ENCODE measurements at places on chromosomes 13 and 19.

GRCh38 chr13:45219123-45219891 is 18.5 kb upstream of the KCTD4 start:
- no peak for DNase-seq

DNA sequence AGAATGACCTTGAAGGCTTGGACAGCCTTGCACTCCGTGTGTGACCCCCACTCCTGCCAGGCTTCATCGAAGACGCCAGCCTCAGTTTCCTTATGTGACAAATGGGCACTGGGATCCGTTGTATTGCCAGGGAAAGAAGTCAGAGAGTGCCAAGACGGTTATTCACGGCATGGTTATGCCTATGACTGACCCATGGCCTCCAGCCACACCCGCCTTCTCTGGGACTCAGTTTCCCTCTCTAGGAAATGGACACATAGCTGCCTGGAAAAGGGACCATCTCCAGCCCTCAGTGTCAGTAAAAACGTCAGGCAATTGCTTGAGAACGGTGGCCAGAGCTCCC is 915 bp upstream of the UBE2S start:
- no peak for DNase-seq

DNA sequence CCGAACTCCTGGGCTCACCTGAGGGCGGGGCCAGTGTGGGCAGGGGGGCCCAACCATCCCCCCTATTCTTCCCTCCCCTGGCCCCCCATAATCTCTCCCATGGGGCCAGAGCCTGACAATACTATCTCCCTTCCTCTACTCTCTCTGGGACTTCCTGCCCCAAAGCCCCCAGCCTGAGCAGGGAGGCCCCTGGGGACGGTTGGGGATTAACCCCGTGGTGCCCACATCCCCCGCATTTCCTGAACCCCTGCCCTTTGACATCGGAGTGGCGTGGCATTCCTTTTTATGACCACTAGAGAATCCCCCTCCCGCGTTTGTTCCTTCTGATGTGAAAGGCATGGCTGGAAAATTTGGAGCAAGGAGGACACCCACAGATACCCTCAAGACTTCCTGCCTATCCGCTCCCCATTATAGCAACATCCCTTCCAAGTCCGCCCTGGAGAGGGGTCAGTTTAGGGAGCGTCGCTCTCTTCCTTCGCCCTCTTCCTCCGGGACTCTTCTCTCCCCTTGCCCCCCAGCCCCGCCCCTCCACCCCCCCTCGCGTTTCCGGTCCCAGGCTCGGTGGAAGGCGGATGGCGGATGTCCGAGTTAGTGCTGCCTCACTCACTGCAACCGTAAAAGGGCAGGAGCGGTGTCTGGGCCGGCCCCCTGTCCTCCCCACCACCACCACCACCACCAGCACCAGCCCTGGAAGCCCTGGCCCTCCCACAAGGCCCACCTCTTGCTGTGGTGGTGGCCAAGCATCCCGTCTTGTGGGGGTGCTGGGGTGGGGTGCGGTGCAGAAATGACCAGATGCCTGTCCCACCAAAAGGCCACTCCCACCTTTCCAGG is 1.8 kb downstream of the VASP start:
- DNase-seq: peak; percentile 46

- DNase-seq: no peak
These were observed 1210.2 kb upstream of the ATXN8OS start for GRCh38 chr13:68897331-68897928.

DNA sequence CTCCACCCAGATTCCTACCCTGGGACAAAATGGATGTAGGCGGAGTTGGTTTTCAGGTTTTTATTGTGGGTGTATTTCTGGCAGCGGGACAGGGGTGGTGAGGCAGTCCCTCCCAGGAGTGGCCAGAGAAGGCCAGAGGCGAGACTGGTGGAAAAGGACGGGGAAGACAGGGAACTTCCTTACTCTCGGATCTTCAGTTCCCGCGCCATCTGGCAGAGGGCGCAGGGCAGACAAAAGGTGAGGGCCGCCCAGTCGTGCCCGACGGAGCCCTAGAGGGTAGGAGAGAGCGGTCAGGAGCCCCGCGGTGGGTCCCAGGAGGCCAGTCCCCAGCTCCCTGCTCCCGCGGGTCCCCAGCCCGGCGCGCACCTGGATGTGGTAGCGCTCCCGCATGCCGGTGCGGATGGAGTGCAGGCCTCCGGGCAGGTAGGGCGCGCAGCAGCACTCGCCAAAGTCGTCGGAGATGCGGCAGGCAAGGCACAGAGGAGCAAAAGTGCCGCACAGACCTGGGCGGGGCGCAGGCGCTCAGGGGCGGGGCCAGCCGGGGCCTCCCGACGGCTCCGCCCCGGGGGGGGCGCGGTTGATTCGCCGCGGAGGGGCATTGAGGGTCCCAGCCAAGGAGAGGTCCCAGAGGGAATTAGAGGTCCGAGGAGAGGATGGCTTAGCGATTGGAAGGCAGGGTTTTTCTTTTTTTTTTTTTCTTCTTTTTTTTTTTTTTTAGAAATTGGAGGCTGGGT is 3.0 kb downstream of the CNFN start:
- DNase-seq: peak; percentile 80

DNA sequence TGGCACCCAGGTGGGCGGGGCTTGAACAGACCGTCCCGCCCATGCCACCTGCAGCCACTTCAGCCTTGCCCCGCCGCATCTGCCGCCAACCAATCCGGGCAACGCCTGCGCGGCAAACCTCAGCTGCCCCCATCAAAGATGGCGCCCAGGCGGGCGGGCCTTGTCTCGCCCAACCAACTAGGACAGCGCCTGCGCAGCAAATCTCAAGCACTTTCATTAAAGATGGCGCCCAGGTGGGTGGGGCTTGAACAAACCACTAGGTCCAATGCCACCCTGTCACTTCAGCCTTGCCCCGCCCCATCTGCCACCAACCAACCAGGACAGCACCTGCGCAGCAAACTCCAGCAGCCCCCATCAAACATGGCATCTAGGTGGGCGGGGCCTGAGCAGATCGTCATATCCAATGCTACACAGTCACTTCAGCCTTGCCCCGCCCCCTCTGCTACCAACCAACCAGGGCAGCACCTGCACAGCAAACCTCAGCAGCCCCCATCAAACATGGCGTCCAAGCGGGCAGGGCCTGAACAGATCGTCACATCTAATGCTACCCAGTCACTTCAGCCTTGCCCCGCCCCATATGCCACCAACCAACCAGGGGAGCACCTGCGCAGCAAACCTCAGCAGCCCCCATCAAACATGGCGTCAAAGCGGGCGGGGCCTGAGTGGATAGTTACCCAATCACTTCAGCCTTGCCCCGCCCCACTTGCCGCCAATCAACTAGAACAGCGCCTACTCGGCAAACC is 1.4 kb downstream of the PEG3 start:
- peak; percentile 92 for DNase-seq

DNA sequence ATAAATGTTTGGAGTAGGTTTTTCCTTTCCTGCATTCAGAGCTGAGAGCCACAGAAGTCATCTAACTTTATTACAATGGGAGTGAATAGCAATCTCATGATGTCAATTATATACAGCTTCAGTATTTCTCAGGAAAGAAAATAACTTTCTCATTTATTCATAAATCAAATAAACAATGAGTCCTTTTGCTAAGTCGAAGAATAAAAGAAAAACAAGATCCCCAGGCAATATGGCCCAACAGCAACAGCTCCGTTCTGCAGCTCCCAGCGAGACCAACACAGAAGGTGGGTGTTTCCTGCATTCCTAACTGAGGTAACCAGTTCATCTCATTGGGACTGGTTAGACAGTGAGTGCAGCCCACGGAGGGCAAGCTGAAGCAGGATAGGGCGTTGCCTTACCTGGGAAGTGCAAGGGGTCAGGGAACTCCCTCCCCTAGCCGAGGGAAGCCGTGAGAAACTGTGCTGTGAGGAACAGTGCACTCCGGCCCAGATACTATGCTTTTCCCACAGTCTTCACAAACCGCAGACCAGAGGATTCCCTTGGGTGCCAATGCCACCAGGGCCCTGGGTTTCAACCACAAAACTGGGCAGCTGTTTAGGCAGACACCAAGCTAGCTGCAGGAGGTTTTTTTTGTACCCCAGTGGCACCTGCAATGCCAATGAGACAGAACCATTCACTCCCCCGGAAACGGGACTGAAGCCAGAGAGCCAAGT is 128.2 kb downstream of the SLITRK1 start:
- DNase-seq: no peak

DNA sequence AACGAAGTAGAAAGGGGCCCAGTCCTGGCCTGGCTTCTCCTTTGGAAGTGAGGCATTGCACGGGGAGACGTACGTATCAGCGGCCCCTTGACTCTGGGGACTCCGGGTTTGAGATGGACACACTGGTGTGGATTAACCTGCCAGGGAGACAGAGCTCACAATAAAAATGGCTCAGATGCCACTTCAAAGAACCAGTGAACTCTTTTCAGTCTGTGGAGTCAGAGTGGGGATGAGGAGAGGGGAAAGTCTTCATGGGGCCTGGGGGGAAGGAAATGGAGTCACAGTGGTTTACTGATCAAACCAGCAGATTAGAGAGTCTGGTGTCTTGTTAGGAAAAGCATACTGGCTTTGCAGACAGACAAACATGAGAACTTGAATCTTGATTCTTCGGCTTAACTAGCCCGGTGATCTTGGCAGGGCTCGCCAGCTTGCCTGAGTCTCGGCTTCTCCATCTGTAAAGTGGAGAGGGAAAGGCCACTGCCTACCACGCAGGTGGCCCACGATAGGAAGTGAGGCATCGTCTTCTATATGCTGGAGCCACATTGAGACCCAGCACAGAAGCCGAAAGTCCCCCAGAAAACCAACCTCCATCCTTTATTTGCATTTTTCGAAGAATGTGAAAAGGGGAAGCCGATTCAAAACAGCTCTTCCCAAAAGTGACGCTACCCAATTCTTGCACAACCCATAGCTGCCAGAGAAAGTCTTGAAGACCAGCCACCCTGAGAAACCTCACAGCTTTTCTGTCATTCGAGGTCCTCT is at the start of gene FFAR1:
Gene FFAR1 (plus strand): TSS at position 732 of the 759 bp plus-strand sequence. CDS start 3,650 bp downstream, outside the sequence.
- DNase-seq: no peak

GRCh38 chr19:16002406-16003384 is 53.9 kb downstream of the OR10H4 start:
- DNase-seq: no peak

- DNase-seq: peak; percentile 82
These were observed 79.3 kb downstream of the KDM4B start for GRCh38 chr19:5048091-5048726.

DNA sequence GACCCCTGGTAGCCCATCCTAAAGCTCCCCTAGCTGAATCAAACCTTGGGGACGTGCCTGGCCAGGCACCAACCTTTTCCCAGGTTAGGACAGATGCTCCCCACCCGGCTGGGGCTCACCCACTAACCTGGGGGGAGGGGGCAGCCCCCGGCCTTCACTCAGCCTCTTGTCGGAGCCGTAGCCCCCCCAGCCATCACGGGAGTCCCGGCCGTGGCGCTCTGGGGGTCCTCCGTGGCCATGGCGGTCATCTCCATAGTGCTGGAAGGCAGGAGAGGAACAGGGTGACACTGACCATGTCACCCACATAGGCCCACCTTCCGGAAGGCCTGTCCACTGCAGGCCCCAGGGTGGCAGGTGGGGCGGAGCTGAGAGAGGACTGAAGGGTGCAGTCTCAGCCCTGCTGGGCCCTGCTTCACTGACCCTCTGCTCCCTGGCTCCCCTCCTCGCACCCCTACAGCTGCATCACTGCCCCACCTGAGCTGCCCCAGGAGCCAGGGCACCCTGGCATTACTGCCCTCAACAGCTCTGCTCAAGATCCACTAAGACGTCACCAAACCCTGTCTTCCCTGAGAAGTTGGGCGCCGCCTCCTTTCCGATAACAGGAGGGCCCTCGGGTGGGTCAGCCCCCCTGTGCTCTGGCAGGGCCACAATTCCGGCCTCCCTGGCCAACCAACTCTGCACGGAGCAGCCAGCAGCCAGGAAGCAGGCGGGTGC is 22.6 kb upstream of the TINCR start:
- DNase-seq: no peak

DNA sequence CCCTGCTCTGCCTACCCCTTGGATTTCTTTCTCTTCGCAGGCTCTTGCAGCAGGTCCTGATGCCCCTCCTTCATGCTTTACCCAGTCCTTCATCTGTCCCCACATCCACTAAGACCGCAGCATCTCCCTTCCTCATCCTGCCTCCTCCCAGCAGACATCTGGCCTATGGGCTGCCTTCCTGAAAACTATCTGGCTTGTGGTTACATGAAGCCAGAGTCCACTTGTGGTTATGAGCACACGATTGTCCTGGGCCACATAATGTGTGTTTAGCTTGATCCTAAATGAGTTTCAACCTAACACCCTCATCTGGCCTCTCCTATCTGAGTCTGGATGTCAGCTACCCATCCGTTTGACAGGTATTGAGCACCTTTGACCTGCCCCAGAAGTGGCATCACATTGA is 5.5 kb upstream of the ZNF175 start:
- DNase-seq: no peak

DNA sequence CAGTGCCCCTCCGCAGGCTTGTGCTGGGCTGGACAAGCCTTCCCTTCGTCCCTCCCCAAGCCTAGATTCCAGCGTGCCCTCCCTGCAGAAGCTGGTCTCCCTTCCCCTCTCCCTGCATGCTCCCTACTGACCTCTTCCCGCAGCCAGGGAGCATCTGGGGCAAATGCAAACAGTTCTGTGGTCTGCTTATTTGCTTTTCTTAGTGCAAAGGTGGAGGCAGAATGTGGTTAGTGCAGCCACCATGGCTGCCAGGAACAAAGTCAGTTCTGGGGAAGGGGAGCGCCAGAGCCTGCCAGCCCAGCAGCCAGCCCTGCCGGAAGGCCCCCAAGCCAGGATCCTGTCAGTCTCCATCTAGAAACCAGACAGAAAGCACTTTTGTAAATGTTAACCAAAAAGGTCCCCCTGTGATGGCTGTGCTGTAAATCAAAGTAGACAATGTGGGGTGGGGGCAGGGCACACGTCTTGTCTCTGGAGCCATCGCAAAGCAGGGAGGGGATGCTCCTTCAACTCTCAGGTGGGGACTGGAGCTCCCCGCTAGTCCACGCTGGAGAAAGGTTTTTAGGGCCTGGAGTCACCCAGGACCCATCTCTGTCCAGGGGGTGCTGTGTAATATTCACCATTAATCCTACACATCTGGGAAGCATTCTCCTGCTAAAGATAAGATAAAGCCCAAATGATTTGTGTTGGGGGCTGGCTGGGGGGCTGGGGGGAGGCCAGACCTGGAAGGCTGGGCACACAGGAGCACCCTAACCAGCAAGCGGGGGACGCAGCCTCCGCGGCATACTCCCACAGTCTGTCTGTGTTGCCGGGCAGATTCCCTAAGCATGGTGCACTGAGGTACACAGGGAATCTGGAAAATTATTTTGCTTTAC is 30.9 kb downstream of the SERP2 start:
- DNase-seq: no peak

DNA sequence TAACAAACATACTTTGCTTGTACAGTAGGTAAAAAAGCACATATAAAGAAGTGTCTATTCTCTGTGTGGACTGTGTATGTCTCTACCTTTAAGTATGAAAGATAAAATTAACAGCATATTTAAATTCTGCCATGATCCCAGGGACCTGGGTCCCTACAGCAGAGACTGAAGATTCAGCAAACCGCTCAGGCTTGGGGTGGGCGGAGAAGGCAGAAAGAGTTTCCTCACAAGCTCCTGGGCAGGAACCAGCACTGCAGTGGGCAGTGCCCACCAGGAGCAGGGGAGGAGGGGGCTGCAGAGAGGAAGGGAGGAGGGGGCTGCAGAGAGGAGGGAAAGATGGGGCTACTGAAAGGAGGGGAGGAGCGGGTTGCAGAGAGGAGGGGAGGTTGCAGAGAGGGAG is 44.6 kb upstream of the GRTP1 start:
- DNase-seq: no peak

GRCh38 chr13:50389726-50390125 is 374.5 kb downstream of the KCNRG start:
- no peak for DNase-seq

- peak; percentile 50 for DNase-seq
These were observed at the start of gene FXYD7 for GRCh38 chr19:35143231-35143715. Gene FXYD7 (plus strand): TSS chr19:35143255. CDS start chr19:35143334, 79 bp downstream.

Data from BE2C (cell line).